ENCODE measurements at places on chromosomes 11 and 22.

- peak; percentile 42 for DNase-seq
Measured at GRCh38 chr11:61791737-61792309, 576 bp downstream of the TMEM258 start.

DNA sequence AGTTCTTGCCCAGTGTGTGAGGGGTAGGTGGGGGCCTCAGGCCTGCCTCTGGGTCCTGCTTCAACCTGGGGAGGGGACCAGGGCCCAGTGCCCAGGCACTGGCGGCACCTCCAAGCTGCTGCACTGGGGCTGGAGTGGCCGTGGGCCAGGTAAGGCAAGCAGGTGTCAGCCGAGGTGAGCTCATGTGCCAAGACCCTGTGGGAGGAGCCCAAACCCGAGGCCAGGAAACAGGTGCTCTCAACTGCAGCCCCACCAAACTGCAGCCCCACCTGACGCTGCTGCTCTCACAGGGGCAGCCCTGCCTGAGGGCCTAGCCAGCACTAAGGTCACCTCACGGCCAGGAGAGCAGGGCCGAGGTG lies 18.1 kb upstream of the GNB1L start:
- DNase-seq: no peak

DNA sequence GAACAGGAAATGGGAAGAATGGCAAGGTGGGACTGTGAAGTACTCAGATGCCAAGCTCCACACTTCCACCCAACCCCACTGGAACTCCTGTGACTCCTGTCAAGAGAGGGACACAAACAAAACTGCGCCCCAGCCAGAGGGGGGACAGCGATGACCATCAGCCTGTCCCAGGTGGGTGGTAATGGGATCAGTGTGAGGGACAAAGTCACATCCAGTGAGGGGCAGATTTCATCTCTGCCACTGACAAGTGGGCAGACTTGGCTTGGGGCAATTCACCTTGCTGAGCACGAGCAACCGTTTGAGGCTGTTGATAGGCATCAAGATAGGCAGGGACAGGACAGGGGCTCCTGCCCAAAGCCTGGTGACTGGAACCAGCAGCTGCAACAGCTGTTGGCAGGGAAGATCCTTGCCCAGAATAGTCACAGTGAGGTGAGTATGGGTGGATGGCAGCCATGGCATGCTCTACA lies 105.4 kb upstream of the PITPNB start:
- no peak for DNase-seq

DNA sequence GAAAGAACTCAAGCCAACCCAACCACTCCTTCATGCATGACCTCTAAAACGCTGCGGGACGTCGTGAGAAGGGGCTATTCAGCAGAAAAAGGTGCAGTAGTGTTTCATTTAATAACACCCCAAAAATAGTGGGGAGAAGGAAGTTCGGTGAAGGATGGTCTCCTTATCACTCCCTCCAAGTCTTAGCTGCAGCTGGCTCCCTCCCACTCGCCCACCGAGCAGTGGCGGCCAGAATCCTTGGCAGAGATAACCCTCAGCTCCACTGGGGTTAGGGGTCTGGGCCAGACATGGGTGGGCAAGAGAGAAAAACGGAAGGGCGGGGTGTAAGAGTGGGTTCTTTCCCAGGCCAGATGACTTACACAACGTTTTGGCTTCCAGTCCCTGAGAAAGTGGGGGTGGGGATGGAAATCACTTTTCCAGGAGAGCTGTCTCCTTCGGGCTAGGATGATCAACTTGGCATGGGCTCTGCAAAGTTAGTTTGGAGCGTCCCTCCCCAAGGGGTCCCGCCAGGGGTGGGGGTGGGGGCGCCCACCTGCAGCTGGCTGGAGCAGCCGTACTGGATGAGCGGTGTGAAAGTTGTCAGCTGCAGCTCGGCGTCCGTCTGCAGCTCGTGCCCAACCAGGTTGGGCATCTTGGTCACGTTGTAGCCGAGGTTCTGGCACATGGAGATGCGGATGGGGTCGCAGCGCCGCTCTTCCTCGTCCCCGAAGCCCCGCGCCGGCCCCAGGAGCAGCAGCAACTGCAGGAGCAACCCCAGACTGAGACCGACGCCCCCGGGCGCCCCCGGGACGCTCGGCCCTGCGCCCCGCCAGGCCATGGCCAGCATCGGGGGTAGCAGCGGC lies 705 bp downstream of the FZD4 start:
- DNase-seq: no peak

DNA sequence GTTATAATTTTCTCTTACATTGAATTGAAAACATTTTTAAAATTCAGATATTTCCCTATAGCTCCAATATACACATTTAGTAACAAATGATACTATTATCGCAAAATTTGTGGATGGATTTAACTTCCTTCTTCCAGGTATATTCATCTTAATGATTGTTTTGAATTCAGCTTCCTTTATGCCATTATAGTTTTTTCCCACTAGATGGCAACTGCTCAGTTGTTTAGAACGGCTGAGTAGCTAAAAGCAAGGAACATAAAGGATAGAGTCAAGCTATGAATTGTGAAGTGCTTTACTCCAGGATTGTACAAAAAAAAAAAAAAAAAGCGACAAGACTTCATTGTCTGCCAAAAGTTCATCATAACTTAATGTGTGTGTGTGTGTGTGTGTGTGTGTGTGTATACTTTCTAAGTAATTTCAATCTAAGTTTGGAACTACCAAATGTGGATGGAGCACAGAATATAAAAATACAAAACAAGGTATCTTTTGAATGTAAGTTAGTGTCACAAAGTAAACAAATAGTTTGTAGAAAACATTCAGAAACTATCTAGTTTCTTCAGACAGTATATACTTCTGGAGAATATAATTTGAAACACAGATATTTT lies 846.4 kb downstream of the DLG2 start:
- peak; percentile 12 for DNase-seq

- no peak for DNase-seq
Measured at GRCh38 chr22:26382782-26383181, 46.3 kb upstream of the ASPHD2 start.

DNA sequence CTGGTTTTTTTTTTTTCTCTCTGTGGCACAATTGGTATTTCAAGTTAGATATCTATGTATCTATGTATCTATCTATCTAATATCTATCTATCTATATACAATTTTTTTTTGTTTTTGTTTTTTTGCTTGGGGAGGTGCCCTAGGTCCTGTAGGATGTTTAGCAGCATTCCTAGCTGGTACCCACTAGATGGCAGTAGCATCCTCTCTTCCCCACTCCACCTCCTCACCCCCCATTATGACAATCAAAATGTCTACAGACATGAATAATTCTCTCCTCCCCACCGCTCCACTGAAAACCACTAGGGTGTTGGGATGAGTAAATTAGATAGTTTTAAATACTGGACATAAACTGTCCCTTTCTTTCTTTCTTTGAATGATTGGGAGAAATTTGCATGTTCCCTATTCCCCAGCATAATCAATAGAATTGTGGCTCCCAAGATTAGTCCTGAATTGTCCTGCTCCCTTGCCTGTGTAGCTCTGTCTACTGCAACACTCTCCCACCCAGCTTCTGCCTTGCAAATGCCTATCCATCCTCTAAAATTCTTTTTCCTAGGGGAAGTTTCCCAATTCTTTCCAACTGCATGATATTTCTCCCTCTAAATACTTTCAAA lies 1152.4 kb downstream of the LRRC4C start:
- DNase-seq: no peak

GRCh38 chr22:23526596-23527316 lies 53.3 kb downstream of the IGLL1 start:
- no peak for DNase-seq

DNA sequence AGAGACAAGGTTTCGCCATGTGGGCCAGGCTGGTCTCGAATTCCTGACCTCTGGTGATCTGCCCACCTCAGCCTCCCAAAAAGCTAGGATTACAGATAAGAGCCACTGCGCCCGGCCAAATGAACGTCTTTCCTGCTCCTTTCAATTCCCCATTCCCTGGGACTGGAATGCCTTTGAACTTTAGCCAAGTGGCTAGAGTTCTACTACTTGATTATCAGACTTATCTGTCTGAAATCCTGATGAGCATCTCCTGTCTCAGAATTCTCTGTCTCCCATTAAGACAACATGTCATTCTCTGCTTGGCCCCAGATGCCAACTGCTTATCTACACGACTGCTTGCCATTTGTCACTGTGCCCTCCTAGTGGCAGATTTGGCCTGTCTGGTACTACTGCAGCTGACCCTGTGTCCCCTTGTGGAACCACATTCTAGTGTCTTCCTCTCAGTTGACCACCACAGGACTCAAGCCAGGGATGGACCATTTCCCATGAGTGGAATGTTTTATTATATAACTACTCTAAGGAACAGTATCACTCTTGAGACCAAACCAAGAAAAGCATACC lies 33.1 kb upstream of the IPO7 start:
- DNase-seq: no peak

DNA sequence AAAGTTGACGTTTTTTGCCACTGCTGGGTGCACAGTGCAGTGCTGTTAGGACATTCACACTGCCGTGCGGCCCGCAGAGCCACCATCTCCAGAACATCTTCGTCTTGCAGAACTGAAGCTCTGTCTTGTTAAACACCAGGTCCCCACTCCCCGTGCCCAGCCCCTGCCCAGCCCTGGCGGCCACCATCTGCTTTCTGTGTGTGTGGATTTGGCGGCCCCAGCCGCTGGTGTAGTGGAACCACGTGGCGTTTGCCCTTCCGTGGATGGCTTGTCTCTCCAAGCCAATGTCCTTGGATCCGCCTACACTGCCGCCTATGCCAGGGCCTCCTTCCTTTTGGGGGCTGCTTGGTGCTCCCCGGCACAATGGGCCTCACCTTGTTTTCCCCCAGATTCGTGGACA lies 8.2 kb upstream of the MUC5AC start:
- DNase-seq: no peak

- no peak for DNase-seq
Measured at GRCh38 chr11:121654843-121655536, 202.2 kb upstream of the SORL1-AS1 start.

DNA sequence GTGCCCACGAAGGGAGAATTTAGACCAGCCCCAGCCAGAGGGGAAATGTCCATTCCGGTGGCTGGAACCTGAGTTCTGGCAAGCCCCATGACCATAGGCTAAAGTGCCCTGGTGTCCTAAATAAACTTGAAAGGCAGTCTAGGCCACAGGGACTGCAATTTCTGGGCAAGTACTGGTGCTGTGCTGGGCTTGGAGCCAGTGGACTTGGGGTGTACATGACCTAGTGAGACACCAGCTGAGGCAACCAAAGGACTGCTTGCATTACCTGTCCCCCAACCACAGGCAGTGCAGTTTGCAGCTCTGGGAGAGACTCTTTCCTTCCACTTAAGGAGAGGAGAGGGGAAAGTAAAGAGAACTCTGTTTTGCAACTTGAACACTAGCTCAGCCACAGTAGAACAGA lies 23.7 kb downstream of the RRP8 start:
- no peak for DNase-seq

DNA sequence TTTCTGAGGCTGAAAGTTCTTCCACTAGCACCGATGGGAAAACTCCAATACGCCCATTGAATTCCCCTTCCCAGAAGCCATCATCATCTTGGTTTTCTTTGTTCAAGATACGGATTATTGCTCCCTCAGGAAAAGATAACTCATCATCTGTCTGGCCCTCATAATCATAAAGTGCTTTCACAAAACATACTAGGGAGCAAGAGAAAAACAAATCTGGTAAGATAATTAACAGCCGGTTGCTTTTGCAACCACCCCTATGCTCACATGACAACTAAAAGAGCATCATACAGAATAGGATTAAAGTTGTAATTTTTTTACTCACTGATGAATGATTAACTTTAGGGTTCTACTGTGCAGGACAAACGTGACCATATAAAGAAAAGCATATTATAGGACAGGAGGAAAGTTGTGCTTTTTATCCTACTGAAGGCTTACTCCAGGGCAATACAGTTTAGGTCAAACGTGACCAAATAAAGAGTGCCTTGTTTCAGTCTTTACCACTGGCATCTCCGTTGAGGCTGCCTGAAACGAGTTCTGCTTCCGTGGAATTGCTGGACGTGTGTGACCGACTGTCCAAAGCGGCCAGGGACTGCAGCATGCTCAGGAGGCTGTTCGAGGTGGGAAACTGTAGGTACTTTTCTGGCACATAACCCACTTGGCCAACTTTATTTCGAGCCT lies 28.6 kb downstream of the ATG16L2 start:
- DNase-seq: no peak

GRCh38 chr11:63667995-63668795 lies 3.0 kb downstream of the ATL3 start:
- peak; percentile 85 for DNase-seq

GRCh38 chr11:6596239-6596877 lies 7.1 kb downstream of the RRP8 start:
- no peak for DNase-seq

DNA sequence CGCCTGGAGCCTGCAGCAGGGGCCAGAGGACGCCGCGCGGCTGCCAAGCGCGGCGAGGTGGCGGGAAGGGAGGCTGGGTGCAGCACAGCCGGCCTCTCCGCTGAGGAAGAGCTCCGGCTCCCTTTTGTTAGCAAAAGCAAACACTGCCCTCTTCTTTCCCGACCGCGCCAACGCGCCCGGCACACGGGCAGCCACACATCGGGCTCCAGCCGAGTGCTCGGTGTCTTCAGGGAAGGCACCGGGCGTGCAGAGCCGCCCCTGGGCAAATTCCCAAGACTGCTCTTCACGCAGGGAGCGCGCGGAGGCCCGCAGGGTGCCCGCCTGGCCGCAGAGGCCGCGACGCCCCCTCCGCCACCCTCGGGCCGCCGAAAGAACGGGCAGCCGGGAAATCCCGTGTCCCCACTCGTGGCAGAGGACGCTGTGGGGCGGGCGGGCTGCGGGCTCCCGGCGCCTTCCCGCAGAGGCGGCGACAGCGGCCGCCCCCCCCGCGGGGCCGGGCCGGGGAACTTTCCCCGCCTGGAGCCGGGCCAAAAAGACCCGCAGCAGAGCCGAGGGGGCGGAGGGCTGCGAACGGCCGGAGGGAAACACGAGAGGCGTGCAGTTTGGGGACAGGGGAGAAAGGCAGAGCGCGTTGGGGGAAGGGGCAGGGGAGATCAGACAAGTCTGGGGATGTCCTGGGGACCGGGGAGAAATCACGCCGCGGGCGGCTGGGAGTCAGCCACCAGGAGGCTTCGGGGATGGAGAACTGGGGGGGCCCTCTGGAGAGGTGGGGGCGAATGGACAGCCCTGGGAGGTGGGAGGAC lies 931 bp downstream of the CADM1 start:
- DNase-seq: no peak

DNA sequence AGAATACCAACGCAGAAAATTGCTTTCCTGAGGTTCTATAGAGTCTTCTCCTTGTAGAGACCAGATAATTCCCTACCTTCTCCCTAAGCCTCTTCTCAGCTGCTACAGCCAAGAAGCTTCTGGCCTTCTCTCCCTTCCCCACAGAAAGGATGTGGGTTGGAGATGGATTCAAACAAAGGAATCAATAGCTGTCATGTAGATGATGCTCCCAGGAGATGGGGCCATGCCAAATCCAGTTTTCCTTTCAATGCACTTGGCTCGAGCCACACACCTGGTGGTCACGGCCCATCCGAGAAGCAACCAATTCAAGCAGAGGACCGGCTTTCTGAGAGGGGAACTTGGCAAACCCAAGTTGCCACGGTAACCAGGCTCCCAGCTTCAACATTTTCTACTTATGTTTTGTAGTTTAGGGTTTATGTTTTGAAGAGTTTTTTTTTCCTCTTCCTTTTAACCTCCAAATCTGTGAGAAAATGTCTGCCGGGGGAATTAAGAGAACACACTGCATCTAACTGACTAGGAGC lies 31.3 kb upstream of the OPCML start:
- DNase-seq: no peak

Measured in AG04449 (cell line).